Activated naive CD4-positive, alpha-beta T cell treated with anti-CD3 and anti-CD28 coated beads for 36 hours (primary cell): ENCODE measurements at places on chromosomes 12 and 14.

DNA sequence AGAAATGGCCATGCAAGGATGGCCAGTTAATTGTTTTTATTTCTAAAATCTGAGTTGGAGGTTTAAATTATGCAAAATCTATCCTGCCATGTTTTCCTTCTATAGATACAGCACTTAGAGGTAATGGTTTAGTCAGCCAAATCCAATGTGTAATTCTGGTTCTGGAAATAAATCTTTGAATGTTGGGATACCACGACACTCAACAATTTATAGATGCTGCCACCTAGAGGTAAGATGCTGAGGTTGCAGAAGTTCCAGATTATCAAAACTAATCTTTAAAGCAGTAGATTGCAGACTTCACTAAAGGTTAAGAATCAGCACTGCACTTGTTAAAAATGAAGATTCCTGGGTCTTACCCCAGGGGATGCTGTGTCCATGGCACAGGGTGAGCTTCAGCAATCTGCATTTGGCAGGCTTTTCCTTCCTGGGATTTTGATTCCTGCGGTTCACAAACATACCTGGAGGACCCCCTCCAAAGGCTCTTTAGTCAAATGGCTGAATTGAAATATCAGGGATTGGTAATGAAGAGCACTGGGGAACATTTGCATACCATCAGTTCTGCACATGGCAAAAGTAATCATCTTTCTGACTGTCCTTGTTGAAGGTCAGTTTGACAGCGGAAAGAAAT lies 53.4 kb upstream of the ANO4 start:
- peak; percentile 8 for DNase-seq

GRCh38 chr12:22130671-22131070 lies 84.7 kb downstream of the CMAS start:
- DNase-seq = no peak

GRCh38 chr14:77018785-77019184 lies 9.7 kb downstream of the IRF2BPL start:
- no peak for DNase-seq

DNA sequence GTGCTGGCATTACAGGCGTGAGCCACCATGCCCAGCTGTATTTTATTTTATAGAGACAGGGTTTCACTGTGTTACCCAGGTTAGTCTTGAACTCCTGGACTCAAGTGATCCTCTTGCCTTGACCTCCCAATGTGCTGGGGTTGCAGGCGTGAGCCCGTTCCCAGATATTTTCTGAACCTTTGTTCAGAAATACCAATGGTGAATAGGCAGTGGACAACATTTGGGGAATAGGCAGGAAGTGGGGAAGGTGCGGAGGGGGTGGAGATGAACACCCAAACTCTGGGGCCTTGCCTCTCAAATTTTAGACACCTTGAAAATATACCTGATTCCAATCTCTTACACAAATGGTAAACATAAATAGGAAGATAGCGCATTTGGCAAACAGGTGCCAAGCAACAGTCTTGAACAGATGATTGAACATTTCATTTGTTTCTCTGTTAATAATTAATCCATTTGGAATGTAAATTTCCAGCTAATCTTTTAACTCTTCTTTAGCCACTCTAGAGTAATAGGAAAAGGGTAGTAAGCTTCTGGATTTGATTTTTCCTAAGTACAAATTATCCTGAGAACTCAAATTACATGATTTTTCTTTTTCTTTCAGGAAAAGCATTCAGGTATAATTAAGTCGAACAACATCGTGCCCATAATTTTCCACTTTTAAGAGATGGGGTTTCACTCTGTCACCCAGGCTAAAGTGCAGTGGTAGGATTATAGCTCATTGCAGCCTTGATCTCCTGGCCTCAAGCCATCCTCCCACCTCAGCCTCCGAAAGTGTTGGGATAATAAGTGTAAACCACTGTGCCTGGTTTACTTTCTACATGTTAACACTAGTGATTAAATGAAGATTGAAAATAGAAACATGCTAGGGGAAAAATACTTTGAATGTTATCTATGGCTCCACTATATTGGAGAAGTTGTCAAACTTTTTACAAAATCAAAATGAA lies 22.9 kb upstream of the RNF34 start:
- no peak for DNase-seq

GRCh38 chr14:104138718-104139459 lies 502 bp downstream of the KIF26A start:
- no peak for DNase-seq

GRCh38 chr12:72869024-72869423 lies 596.9 kb downstream of the TRHDE start:
- DNase-seq = no peak

DNA sequence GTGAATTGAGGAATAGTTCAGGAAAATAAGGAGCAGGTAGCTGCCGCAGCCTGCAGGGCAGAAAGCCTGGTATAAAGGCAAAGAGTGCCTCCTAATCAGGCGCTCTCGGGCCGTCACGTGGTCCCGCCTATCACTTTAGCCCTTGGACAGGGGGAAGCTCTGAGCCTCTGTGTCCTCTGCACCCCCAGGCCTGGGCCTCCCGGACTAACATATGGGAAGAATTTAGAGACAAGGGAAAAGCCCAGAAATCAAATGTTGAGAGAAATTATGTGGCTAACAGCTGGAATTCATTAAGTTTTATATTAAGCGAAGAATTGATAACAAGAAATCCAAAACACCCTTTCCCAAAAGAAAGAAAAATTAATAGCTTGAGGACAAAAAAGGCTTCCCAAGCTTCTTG lies 417.7 kb downstream of the ATP23 start:
- no peak for DNase-seq

- no peak for DNase-seq
These were observed 70.0 kb upstream of the BICD1 start for GRCh38 chr12:32036477-32037263.

- no peak for DNase-seq
These were observed 55.1 kb upstream of the E2F7 start for GRCh38 chr12:77120156-77121085.

DNA sequence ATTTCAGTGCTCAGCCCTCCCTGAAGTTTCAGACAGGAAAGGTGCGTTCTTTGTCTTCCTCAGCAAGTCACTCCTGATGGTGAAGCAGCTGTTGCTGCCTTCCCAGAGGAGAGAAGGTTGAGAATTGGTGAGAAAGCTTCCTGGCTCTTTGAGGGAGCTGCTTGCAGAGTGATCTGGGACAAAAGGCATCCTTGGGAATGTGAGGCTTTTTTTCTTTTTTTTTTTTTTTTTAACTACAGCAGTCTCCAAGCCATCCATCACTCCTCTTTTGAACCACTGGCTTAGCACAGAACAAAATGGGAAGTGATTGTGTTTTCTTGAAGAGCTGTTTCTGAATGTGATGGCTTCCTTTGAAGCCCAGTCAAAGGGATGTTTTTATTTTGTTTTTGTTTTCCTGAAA lies 120.4 kb upstream of the LRIG3 start:
- no peak for DNase-seq

DNA sequence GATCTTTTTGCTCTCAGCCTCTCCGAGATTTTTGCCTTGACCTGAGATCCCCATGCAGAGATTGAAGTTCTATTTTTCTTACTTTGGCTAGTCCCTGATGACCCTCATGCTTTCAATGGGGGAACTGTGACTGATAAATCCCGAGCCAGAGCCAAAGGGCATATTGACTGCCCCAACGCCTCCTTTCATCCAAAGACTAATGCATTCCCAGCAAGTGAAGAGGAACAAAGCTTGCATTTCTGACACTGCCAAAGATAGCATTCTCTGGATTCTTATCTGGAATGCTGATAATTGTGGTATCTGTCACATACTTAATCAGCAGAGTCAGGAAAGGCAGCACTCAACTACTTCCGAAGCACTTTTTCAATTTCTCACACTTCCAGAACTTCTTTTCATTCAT lies 152.3 kb upstream of the EGLN3 start:
- no peak for DNase-seq

GRCh38 chr12:113332688-113333417 lies 2.1 kb downstream of the SLC8B1 start:
- no peak for DNase-seq

DNA sequence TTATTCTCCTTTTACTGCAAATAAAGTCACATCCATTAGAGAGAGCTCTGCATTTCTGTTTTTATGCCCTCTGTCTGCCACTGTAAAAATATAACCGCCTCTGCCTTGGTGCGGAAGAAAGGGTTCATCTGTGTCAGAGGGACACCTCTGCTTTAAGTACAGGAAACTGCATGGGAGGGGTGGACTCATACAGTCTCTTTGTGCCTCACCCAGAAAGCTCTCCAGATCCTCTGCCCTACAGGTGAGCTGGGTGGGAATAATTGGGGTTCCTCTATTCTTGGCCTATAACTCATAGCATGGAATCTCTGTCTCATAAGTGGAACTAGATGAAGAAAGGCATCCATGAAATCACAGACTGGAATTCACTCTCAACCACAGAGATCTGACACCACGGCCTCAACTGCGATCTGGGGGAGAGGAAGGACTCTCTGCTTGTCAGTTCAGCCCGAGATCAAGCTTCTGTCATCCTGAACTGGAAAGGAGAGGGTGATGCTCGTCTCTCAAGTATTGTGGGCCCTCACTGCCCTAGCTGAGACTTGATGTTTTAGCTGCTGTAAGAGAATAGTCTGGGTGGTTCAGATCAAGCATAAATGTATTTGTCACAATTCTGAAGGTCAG lies 702.3 kb downstream of the TMEM121 start:
- peak; percentile 78 for DNase-seq

GRCh38 chr14:104499784-104500760 lies 79.5 kb upstream of the C14orf180 start:
- DNase-seq = no peak

- DNase-seq = no peak
These were observed 162.5 kb upstream of the NOS1 start for GRCh38 chr12:117523971-117524370.

DNA sequence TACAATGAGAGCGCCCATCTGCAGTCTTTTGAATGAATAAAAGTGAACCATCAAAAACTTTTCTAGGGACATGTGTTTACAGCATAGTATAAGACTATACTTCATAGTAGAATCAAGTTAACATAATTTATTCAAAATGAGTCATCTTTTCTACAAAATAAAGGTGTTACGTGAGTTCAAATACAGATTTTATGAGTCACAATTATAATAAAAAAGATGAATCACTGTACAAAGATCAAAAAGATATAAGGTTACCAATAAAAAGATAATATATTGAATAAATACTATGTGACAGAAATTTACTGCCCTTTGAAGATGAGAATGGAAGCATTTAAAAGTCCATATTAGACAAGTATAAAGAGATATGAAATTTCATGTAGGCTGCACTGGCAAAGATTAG lies 2.8 kb downstream of the MBIP start:
- DNase-seq = no peak

DNA sequence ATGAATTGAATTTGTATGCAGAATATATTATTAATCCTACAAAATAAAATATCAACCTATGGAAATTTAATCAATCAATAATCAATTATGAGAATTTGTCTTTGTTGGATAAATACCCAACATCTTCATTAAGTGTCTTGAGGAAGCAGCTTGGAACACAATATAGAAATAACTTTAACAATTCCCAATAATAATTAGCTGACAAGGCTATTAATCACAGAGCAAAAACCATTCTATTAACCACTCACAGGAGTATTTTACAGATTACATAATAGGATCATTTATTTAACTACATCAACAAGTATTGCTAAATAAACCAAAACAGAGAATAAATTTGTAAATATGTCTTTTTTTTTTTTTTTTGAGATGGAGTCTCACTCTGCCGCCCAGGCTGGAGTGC lies 190.3 kb downstream of the CEP128 start:
- DNase-seq = no peak

DNA sequence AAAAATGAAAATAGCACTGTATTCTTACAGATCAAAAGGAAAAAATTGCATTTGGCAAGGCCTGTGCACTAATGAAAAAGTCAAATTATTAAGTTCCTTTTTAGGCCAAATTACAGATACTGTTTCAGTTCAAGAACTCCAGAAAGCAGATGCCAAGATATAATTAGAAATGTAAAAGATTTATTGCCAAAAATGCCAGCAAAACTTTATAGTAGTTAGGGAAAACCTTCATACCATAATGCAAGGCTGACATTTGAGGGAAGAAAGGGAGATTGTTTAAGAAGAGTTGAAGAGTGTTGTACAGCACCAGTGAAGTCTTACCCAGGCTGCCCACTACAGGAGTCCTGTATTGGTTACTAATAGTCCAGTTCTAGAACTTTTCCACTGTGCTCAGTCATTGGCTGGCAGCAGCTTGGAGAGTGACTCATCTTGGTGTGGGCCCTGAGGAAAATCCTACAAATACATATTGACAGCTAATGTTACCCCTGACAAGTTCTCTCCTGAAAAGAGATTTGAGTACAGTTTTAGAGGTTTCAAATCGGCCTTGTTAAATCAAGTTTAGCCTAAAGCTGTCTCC lies 600.4 kb downstream of the C12orf50 start:
- DNase-seq = no peak

DNA sequence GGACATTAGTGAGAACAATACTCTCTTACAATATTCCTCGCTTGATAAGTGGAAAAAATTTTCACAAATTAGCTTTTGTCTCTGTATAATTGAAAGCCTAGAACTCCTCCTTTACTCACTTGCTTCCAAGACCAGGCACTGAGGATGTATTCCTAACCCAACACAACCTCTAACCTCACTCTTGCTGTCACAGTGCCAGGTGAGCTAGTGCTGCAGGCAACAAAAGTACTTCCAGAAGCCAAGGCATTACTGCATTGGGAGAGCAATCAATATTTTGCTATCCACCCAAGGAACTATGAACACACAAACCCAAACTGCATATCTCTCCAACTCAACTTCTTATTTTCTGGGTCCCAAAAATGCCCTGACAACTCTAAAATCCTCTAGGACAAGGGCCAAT lies 1081.0 kb downstream of the VRK1 start:
- DNase-seq = no peak

DNA sequence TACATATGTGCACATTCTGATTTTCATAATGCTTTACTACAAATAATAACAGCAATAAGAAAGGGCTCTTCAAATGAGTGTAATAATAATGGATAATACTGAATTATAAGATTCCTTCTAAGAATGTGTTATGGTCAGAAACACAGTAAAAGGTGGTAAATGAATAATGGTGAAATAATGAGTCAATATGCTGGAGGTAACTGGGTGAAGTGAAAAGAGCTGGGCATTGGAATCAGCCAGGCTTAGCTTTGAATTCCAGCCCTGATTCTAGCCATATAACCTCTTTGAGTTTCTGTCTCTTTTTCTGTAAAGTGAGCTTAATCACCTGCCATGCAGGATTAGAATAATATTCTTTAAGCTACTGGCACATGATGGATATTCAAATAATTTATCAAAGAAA lies 39.1 kb downstream of the PLEKHA5 start:
- DNase-seq = no peak

- no peak for DNase-seq
These were observed 10.7 kb downstream of the TBX5 start for GRCh38 chr12:114395233-114395632.

- DNase-seq = no peak
These were observed 87.5 kb downstream of the CALM1 start for GRCh38 chr14:90484291-90484690.

- no peak for DNase-seq
These were observed 27.7 kb downstream of the PKP2 start for GRCh38 chr12:32868885-32869284.

- DNase-seq = no peak
These were observed 12.8 kb upstream of the MLEC start for GRCh38 chr12:120674097-120674636.

- DNase-seq = no peak
These were observed 13.7 kb upstream of the KRT5 start for GRCh38 chr12:52533686-52534470.

GRCh38 chr14:75499084-75499875 lies 23.0 kb upstream of the BATF start:
- no peak for DNase-seq
